ENCODE measurements at places on chromosomes 1 and 21. TPM values are rescaled to one million over a fixed set of nuclear protein-coding genes. Genes with fewer than 3 reads are reported as not detected.

C1orf185 gene
- total RNA-seq, result not detected

DNA sequence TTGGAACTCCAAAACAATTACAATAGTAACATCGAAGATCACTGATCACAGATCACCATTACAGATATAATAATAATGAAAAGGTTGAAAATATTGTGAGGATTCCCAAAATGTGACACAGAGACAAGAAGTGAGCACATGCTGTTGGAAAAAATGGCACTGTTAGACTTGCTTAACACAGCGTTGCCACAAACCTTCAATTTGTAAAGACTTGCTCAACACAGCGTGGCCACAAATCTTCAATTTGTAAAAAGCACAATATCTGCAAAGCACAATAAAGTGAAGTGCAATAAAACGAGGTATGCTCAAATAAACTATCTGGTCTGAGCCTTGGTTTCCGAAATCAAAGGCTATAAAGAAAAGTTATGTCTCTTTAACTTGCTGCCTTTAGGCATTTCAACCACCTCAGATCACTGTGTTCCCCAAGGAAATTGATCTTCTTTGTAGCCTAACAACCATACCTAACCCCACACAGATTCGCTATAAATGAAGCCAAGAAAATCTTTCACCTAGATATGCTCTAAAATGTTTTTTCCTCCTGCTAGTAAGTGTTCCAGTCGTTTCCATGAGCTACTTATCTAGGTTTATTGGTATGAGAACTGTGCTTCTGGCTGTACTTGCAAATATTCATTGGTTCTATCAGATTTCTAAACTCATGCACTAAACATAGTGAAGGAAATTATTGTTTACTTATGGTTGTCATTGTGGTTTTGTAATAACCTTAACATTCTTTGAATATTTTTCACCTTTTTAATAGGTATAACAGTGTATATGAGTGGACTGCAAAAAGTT lies 13.1 kb upstream of the LPGAT1 start:
- no peak for DNase-seq

DNA sequence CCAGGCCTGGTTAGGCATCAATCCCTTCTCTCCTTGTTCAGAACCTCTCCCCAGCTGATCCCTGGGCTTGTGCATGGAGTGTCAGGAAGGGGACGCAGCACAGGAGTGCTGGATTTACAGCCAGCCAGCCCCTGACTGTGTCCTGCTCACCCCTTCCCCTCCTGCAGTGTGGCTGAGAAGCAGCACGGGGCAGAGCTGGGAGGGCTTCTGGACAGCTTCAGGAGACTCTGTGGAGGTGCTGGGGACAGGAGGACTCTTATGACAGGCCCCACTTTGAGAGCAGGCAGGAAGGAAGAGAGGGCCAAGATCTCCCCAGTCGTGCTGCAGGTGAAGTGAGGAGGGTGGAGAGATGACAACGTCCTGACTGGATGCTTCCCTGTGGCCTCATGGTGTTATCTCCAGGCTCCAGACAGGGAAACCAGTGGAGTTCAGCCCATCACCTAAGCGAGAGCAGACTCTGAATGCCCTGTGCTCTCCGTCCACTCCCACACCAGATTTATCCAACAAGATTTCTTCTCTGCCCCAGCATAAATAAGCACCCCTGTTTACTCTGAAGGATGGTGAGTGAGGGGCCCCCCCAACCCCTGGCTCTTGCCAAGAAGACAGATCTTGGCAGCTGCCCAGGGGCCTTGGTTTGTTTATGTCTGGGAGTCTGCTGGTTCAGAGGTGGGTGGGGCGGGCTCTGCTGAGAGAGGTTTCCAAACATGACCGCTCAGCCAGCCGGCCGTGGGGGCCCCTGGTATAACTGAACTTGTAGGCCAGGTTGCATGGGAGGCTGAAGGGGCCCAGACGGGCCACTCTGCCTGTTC lies 21.3 kb downstream of the TMCC2 start:
- DNase-seq, result no peak

GRCh38 chr1:189357317-189357716 lies 1120.3 kb downstream of the BRINP3 start:
- no peak for DNase-seq

DNA sequence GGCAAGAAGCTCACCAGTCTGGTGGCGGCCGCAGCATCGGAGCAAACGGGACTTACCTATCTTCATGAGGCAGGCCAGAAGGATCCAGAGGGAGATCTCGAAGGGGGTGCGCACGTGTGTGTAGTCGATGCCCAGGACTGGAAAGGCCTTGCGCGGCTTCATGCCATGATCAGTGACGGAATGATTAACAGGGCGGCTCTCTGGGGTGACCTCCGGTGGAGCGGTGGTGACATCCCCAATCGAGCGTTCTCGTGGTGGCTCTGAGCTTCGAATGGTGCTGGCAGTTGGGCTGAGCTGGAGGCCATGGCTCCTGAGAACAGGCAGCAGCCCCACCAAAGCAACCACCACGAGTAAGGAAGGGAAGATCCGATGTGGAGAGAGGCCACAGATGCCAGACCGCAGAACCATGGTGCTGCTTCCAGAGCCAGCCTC lies 982 bp downstream of the SLC9A1 start:
- DNase-seq, result no peak

DNA sequence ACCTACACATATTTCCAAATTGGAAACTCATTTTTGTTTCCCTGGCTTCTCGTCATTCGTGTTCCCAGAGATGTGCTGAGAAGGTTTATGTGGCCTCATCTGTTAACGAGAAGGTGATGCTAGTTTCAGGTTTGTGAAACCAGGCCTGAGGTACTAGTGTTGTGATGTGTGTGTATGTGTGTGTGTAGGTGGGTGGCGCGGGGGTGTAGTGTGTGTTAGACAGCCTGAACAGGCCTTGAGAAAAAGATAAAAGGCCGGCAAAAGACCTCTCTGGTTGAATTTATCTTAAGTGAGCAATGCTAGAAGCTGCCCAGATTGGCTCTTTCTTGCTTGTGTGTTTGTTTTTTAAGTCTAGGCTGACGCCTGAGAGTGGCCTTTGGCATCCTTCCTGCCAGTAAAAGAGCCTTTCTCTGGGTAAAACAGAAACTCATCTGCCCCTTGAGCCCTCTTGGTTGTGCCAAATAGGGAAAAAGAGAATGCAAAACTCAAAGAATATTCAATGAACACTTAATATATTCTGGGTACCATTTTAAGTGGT lies 65.8 kb upstream of the HSD17B7 start:
- DNase-seq, result no peak

DNA sequence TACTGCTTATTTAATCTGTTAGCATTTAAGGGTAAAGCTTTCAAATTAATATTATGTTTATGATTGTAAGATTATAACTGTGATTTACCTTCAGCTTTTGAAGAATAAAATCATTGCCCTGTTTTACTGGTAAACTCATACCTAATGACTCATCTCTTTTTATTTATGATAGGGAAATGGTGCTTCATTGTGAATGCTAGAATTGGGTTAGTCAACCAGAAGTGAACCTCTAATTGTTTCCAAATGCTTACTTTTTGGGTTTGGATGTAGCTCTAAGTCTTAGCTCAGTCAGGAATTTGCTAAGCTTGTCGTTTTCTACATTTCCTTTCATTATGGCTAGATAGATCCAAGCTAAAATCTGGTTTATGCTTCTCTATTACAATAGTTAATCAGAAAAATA lies 59.4 kb downstream of the SLC30A7 start:
- DNase-seq, result no peak

DNA sequence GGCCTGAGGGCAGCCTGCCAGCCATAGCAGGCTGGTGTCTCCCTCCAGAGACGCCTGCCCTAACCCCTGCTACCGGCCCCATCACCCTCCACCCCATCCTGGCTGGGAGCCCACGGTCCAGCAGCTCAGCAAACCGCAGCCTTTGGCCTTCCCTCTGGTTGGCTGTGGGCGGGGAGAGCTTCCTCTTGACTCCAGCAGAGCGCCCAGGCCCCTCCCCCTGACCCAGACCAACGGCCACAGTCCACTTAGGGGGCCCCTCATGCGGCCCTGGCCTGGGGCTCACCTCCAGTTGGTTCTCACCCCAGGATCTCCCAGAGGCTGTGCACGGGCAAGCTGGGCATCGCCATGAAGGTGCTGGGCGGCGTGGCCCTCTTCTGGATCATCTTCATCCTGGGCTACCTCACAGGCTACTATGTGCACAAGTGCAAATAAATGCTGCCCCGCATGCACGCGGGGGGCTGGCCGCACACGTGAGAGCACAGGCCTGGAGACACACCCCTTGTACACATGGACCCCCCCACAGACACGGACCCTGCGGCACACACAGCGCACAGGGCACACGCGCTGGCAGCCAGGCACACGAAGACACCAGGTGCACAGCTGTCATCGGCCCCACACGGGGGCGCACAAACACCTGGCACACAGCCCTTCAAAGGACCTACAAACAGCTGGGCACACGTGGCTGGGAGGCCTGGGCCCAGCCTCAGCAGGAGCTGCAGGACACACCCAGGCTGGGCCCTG lies 3.1 kb downstream of the SMIM1 start:
- DNase-seq, result peak; percentile 55

- no peak for DNase-seq
Observed at GRCh38 chr1:228984646-228985631, 249.7 kb downstream of the RHOU start.

AK4 gene
- 51.5 TPM for total RNA-seq

VAV3 gene
- total RNA-seq, result 4.5 TPM

FCRL1 gene
- total RNA-seq, result not detected

- DNase-seq, result no peak
Observed at GRCh38 chr1:173507205-173507846, 30.2 kb downstream of the PRDX6 start.

DNA sequence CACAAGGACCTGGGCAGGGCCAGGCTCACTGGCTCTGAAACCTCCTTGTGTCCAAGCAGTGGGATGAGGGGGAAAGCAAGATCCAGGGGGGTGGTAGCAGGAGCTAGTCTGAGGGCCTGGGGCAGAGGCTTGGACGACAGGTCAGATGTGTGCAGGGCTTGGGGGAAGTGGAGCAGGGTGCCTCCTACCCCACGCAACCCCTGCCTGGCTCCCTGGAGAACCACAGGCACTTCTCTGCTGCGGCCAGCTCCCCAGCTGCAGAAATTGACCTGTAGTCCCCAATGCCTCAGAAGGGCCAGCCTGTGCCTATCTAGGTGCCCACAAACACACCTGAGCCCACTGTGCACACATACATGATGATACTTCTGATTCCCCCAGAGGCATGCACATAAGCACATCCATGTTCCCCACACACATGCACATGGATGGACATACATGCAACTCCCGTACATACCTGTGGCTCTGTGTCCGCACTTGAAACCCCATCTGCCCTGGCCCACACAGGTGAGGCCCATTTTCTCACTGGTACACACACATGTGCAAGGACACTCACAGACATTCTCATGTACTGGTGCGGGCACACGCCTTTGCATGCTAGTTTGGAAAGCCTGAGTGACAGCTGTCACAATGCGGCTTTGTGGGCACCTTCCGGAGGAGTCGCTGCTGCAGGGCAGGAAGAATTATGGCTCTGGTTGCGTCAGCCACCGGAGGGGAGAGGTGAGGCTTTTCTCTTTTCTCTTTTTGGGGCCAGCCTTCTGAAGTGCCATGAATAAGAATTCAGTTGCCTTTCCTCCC lies 247.2 kb upstream of the CSF3R start:
- DNase-seq, result no peak

DNA sequence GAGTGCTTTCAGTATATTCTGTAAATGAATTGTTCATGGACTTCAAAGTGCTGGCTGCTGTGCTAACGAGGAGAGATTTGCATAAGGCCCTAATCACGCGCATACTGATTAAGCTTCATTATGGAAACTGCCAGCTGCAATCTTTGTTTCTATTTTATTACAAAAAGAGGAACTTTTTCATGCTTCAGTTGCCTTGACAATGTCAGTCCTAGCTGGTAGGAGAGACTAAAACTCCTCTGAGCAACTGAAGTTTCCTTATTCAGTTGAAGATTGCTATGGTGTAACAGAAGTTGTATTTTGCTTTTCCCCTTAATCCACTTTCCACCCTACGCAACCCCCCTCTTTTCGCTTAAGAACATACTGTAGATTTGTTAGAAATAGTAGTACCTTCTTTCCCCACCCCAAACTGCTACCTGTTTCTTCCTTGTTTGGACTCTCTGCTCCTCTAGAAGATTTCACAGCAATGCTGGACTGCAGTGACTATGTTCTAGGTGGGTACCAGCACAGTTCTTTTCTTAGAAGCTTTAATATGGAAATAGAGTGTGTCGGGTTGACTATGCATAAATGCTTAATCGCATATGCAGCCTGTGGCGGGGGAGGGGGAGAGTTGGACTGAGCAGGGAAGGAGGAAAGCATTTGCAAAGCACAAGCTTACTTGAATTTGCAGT lies 108.3 kb downstream of the POU2F1 start:
- DNase-seq, result no peak

DNA sequence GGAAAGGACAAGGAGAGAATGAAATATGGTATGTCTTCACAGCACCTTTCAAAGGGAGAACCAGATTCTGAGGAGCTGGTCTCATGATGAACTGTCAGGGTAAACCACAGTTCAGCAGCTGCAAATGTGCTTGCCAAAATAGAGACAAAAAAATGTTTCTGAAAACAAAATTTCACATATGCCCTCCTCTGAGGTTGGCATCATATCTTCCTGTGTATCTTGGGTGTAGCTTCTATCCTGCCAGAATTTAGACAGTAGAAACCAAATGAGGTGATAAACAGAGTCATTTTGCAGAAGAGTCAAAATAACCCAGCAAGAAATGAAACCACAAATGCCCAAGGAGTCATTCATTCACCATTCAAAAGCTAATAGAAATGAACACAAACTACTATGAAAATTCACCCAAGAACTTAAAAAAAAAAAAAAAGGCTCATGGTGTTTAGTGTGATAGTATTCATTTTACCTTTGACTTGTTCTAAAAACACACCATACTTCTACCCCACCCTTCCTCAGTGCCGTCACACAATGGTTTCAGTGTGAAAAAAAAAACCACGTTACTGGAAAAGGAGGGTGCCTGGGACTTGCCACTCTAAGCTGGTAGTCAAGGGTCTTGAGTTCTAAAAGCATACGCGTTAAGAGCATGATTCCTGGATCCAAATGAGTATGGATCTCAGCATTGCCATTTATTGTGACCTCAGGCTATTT lies 18.5 kb downstream of the SELL start:
- DNase-seq, result peak; percentile 61

- no peak for DNase-seq
Observed at GRCh38 chr1:224582041-224582440, 34.1 kb upstream of the CNIH3 start.

GRCh38 chr1:14010476-14010875 lies 310.5 kb downstream of the PRDM2 start:
- DNase-seq, result no peak

FHAD1 gene
- total RNA-seq, result not detected

MSH4 gene
- total RNA-seq, result 0.38 TPM

DNA sequence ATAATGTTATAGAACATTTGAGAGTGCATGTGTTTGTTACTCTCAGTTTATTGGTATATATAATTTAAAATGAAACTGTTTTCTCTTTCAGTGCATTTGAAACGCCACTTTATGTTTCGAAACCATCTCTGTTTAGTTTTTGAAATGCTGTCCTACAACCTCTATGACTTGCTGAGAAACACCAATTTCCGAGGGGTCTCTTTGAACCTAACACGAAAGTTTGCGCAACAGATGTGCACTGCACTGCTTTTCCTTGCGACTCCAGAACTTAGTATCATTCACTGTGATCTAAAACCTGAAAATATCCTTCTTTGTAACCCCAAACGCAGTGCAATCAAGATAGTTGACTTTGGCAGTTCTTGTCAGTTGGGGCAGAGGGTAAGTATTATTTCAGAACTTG lies 123.5 kb downstream of the DYRK1A start:
- no peak for DNase-seq

TTLL7 gene
- total RNA-seq, result 2.9 TPM

- DNase-seq, result no peak
Observed at GRCh38 chr1:196531737-196532524, 76.3 kb downstream of the KCNT2 start.

PPP1R15B gene
- 75.5 TPM for total RNA-seq

- DNase-seq, result no peak
Observed at GRCh38 chr1:61353797-61354406, 271.5 kb downstream of the NFIA start.

- no peak for DNase-seq
Observed at GRCh38 chr1:165467706-165468105, 22.8 kb upstream of the RXRG start.

All from activated CD8-positive, alpha-beta memory T cell treated with anti-CD3 and anti-CD28 coated beads, Interleukin-2, amount 10 ng/mL, durations not matched to agents 7 days and 5 days (primary cell).